H7 (cell line): ENCODE measurements at places on chromosomes 11 and 22.

- no peak for DNase-seq
Measured at GRCh38 chr11:77377734-77378133, 76.2 kb upstream of the GDPD4 start.

DNA sequence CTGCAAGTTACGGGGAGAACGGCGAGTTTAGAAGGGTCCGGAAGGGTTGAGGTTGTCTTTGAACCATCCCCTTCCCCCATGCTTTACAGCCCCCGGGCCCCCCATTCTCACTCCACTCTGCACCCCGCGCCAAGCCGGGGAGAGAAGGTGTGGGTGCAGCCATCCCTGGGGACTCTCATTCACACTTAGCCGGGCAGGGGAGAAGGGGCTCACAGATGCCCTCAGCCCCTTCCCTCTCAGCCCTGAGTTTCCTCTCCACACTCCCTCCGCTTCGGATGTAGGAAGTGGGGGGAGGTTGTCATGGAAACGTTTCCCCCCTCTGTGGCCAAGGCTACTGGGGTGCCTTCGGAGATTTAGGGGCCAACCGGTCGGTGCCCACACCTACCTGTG is 334 bp downstream of the CADM1 start:
- DNase-seq: no peak

- peak; percentile 37 for DNase-seq
Measured at GRCh38 chr11:127109796-127110480, 109.4 kb upstream of the KIRREL3 start.

- DNase-seq: no peak
Measured at GRCh38 chr11:31560842-31561476, 51.4 kb downstream of the ELP4 start.

GRCh38 chr11:20158597-20159257 is 1.5 kb downstream of the DBX1 start:
- DNase-seq: peak; percentile 87

- DNase-seq: no peak
Measured at GRCh38 chr11:19738124-19738523, 25.5 kb downstream of the NAV2 start.

DNA sequence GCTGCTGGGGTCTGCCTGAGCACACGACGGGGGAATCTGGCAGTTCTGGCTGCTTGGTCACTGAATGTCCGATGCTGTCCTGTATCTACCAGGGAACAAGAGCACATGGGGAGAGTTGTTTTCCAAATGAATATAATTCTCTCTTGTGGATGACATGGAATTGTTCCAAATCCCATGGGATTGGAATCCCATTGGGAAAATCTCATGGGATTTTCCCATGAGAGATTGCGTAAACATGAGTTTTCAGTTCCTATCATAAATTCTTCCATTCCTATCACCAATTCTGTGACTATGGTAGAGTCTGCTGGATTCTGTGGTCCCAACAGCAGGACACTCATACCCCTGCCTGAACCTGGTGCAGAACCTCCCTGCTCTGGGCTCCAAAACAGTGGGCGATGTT is 35.6 kb upstream of the IGLL5 start:
- DNase-seq: no peak

- no peak for DNase-seq
Measured at GRCh38 chr11:117989351-117990102, 3.3 kb downstream of the IL10RA start.

DNA sequence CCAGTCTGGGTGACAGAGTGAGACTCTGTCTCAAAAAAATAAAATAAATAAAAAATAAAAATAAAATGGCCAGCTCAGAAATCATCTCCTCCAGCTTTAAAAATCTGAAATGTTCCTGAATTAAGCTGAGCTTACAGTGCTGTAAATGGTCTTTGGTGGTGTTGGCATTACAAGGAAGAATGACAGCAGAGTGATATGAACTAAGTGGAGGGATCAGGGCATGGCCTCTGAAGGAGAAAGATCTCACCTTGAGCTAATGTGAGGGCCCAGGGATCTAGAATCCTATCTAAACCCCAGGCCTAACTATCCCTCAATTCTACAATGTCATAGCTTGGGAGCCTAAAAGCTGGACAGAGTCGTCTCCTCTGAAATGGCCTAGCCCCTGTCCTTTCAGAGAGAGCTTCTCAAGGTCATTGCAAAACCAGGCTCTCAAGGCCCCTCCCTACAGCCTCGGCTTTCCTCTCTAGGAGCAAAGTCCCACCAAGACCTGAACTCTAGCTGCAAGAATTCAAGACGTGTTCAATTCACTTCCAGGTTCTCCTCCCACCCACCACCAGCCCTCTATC is 345.4 kb downstream of the BUD13 start:
- DNase-seq: no peak

DNA sequence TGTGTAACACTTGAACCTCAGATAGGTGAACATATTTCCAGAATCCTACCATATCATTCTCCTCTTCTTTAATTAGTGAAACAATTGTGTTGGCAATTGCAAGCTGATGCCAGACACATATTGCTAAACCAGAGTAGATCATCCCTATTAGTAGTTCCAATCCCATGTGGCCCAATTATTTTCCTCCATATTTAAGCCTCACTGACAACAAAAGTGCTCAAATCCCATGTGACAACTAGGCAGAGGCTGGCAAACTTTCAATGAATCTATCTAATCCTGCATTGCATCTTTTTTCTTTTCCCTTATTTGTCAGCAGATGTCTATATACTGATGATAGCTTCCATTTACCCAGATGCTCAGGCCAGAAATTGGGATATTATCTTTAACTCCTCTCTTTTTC is 90.4 kb downstream of the GRIA4 start:
- no peak for DNase-seq

GRCh38 chr11:116279511-116279910 is 493.3 kb downstream of the BUD13 start:
- no peak for DNase-seq

GRCh38 chr11:94791216-94791889 is 23.2 kb downstream of the AMOTL1 start:
- DNase-seq: no peak

DNA sequence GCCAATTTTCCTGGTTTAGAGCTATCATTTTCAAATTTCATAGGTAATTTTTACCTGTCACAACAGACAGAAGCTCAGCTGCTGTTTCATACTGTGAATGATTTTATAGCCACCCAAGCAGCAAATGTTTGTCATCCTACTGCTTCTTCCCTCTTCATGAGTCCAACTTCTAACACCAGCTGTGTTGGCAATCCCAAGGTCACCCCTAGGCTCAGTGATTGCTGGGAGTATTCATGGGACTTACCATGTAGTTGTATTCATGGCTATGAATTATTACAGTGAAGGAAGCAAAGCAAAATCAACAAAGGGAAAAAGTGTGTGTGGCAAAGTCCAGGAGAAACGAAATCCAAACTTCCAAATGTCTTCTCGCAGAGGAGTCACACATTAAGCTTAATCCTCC is 28.5 kb downstream of the CUL5 start:
- DNase-seq: no peak

DNA sequence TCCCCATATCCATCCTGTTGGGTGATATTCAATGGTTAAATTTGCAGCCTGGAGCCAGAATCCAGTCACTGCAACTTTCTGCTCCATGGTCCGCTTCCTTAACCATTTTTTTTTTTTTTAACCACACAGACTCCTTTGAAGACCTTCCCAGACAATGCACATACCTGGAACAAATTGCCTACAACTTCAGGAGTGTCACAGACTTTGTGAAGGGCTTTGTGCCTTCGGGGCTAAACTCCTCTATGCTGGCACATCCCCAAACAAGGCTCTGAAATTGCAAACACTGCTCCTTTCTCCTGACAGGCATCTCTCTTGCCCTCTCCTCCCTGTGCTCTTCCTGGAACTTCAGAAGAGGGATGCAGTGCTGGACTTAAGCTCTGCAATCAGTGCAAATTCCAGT is 40.6 kb downstream of the TENM4 start:
- no peak for DNase-seq

DNA sequence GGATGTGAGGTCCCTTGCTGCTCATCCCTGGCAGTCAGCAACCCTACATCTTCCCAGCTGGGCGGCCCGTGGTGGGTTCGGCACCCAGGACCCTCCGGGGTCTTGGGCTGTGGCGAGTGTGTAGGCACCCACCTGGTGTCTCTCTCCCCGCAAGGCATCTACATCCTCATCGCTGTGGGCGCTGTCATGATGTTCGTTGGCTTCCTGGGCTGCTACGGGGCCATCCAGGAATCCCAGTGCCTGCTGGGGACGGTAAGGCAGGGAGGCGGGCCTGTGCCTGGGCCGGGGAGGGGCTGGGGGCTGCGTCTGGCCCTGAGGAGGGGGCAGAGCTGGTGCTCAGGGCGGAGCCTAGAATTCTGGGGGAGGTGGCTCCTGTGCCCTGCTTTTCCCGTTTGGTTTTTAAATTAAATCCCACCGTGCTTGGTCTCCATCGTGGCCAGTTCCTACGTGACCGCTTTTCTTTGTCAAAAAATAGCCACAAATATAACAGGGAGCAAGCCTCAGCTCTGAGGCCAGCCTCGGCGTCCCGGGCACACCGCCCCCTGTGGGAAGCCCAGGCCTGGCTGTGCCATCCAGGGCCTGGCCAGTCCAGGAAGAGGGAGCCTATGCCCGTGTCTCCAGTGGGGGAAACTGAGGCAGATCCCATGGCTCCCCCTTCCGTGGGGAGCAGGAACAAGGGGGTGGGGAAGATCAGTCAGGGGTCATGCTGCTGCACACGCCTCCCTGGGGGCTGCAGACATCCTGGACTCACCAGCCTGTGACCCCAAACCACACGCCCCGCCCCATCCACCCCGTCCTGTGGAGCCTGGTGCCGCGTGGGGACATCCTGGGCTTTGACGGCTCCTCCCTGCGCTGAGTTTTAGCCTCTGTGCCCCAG is 6.4 kb upstream of the TSSC4 start:
- no peak for DNase-seq

GRCh38 chr22:31287818-31288495 is 4.3 kb downstream of the PIK3IP1 start:
- DNase-seq: no peak

DNA sequence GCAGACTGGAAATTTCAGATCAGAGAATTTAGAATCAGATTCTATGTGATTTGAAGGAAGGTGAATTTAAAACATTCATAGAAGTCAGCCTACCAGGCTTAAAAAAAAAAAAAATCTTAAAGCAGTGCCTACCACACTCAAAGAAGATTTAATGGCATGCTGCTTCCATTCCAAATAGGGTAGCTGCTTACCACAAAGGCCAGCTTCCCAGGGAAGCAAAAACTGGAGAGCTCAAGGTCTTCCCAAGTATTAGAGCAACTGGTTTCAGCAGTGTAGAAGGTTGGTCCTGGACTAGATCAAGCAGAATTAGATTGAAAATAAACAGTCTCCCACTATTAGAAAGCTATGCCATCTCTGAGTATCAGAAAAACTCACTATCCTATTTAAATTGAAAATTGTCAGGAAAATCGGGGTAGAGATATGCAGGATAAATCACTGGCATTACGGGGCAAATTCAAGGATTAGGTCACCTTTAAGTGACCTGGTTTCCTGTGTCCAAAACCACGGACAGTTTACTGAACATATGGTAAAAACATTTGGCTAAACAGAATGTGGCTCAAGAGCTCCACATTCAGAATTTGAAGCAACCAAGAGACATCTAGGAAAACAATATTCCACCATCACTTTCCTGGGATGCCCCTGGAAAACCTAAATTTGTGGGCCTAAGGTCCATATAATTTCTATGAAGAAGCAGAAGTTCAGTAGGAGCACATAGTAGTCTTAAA is 1.3 kb downstream of the C11orf42 start:
- no peak for DNase-seq

- DNase-seq: no peak
Measured at GRCh38 chr11:118915396-118915795, 10.3 kb downstream of the BCL9L start.

DNA sequence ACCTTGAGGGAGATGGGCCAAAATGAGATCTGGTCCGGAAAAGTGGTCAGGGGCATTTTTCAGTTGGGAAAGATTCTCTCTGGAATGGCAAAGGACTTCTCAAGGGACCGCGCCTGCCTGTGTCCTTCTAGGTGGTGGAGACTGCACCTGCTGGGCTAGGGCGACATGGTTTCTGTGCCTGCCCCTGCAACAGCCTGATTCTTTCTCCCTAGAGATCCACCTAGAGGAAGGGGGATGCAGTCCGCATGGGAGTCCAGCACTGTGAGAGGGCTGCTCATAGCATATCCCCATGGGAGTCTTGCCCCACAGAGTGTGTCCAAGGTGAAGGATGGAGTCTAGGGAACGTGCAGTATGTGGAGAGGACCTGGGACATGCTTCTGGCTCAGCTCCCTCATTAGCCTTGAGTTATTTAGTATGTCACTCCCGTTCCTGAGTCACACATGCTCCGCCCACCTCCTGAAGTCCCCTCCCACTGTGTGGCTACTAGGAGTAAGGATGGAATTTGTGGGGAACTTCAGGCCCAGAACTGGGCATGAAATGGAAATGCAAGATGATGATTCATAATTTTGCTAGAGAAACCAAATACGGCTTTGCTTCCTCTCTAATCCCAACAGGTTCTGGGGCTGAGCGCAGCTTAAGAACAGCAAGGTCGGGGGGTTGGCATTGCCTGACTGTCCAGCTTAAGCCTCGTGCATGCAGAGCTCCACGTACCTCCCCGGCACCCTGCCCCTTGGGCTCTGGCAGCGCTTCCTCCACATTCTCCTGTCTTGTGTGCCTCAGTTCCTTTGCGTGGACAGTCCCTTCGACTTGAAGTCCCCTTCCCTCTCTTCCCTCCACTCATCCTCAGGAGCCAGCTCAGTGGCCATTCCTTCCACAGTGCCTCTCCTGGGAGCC is 35.0 kb downstream of the GRIK4 start:
- DNase-seq: peak; percentile 74
